A172 (cell line): ENCODE measurements at places on chromosomes 4 and X. TPM values are rescaled to one million over a fixed set of nuclear protein-coding genes. Genes with fewer than 3 reads are reported as not detected.

Gene UGT2B15
- not detected in 2 replicates for total RNA-seq

Gene RGN
- total RNA-seq, result not detected in 2 replicates

Gene POU3F4
- not detected in 2 replicates for total RNA-seq

Gene RHOXF1
- not detected in 2 replicates for total RNA-seq

Gene FATE1
- total RNA-seq, result not detected in 2 replicates
